ENCODE measurements at places on chromosomes 6 and 20.

DNA sequence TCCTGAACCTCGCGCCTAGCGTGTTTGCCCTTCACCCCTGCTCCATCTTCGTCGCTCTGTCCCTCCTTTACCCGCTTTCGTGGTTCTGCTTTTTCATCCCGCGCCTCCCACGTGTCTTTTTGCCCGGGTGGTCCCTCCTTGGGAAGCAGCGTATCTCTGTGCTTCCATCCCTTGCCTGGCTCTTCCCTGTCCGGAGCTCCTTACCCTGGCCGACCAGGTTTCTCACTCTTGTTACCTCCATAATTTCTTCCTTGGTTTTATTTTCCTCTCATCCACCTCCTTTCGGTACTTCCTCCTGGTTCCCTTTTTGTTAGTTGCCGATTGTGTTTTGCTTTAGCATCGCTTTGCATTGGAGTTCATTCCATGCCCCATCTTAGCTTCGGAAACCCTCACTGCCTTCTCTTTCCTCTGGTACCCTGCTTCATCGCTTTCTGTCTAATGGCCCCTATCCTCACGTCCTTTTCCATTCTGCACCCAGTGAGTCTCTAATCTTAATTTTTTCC lies 735 bp downstream of the FAM135A start:
- DNase-seq, result no peak

DNA sequence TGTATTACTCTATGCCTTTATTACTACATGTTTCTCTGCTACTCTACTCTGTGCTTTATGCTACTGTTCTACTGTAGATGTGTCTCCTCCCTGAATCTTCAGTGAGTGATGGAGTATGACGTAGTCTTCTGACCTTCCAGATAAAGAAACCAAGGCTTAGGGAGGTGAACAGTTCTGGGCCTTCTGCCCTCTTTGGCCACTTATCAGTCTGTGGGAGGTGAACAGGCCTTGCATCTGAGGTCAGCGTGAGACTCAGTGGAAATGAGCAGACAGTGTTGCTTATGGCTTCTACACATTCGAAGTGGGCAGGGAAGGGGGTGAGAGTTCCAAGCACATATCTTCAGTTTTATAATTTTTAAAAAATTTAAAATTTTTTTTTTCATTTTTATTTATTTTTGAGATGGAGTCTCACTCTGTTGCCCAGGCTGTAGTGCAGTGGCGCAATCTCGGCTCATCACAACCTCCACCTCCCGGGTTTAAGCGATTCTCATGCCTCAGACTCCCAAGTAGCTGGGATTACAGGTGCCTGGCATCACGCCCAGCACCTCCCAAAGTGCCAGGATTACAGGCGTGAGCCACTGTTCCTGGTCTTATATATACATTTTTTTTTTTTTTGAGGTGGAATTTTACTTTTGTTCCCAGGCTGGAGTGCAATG lies 24.2 kb downstream of the MYBL2 start:
- no peak for DNase-seq

DNA sequence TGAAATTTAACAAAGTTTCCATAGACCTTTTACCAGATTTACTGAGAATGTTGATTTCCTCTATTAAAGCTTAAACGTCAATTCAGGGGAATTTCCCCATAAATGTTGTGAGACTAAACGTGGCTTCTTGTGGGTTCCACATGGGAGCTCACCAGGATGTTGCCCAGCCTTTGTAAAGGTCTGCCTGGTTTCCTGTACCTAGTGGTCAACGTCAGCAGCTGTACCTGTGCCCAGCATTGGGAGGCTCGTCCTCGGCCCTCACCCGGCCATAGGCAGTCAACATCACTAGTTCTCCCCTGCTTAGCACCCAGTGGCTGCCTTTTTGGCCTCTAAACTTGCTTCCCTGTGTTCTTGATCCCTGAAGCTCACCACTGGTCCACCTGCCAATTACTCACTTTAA lies 22.1 kb upstream of the CD83 start:
- DNase-seq, result no peak

GRCh38 chr6:102223942-102224341 lies 830.4 kb downstream of the GRIK2 start:
- DNase-seq, result no peak

DNA sequence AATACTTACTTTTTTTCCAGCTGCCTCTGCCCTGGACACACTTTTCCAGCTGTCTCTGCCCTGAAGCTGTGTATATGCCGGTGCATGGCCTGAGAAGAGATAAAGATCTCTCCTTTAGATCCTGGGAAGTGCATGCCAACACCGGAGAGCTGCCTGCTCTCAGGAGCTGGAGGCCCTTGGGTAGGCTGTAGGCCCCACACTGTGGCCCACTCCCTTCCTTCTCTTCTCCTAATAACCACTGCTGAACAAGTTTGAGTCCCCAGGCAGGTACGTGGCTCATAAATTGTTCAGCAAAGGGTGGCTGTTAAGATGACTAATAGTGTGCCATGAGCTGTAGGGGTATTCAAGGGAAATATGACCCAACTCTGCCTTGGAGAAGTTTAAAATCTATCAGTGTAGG lies 102.5 kb downstream of the CD24 start:
- DNase-seq, result no peak

- no peak for DNase-seq
These were observed 730.6 kb upstream of the NRSN1 start for GRCh38 chr6:23395381-23395780.

- no peak for DNase-seq
These were observed 23.6 kb upstream of the ECHDC1 start for GRCh38 chr6:127367023-127367375.

DNA sequence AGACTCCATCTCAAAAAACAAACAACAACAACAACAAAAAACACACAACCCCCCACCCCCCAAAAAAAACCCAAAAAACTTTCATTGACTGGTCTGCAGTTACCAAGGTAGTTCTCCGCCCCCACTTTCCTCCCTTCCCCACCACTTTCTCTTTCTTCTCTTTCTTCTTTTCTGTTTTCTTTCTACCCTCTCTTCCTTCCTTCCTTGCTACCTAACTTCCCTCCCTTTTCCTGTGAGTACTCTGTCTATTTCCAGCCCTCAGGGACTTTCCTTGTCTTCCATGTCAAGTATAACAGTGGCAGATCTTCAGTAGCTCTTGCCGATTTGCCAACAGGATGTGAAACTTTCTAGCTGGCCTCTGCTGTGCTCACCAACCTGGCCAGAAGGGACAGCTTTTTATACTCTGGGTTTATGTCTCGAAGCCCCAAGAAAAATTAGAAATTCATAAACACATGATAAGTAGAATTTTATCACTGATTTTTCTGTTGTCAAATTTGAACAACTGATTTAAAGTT lies 399.5 kb downstream of the QKI start:
- no peak for DNase-seq

GRCh38 chr6:34129753-34130152 lies 16.1 kb downstream of the GRM4 start:
- no peak for DNase-seq

- DNase-seq, result no peak
These were observed 421.4 kb upstream of the ID4 start for GRCh38 chr6:19415605-19416326.

- no peak for DNase-seq
These were observed 284.2 kb downstream of the LRFN2 start for GRCh38 chr6:40302856-40303454.

DNA sequence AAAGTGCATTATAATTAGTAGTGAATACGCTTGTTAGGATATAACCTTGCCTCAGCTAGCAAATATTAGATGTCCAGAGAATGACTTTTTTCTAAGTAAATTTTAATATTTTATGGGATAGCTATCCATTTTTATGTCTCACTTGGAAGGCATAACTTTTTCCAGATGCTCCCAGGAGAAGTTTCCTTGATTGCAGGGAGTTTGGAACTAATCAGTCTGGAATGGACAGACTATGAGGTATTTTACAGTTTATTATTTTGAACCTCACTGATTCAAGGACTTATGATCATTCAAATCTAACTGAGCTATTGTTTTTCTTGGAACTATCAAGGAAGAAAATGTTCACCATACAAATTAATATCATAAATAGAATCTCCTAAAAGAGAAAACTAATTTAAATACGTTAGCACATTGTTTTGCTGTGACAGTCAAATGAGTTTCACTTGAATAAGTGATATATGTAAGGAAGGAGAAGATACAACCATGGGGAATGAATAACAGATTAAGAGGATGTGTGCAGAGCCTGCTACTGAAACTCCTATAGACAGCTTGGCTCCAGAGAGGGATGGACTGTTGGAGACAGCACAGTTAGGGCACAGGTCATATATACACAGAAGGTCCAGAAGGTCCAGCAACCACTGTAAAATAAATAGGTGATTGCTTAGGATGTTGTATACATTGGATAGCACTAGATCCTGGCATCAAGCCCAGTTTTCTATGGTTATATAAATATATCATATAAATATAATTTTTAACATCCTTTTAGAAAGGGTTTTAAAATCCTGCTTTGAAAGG lies 20.6 kb upstream of the LCA5 start:
- DNase-seq, result no peak

- no peak for DNase-seq
These were observed 470 bp downstream of the AGER start for GRCh38 chr6:32183483-32184083.

GRCh38 chr6:160661216-160661615 lies 2.9 kb downstream of the LPA start:
- DNase-seq, result no peak

GRCh38 chr20:49896204-49896603 lies 19.1 kb downstream of the SPATA2 start:
- no peak for DNase-seq

DNA sequence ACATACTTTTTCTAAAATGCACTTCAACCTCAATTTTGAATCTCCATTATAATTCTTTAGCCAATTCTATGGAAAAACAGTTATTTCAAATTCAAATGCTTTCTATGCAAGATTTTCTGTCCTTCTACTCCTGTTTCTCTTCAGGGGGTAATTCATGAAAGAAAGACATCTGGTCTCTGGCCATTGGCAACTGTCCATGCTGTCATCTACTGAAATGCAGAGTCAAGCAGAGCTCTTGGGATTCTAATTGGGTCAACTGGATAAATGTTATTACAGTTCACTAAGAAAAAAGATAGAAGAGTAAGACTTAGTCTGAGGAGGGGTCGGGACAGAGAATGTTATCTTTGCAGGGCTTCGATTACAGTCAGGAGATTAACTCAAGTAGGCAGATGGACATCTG lies 22.0 kb upstream of the BMP5 start:
- no peak for DNase-seq

GRCh38 chr6:3088446-3088845 lies 20.2 kb downstream of the RIPK1 start:
- DNase-seq, result no peak

DNA sequence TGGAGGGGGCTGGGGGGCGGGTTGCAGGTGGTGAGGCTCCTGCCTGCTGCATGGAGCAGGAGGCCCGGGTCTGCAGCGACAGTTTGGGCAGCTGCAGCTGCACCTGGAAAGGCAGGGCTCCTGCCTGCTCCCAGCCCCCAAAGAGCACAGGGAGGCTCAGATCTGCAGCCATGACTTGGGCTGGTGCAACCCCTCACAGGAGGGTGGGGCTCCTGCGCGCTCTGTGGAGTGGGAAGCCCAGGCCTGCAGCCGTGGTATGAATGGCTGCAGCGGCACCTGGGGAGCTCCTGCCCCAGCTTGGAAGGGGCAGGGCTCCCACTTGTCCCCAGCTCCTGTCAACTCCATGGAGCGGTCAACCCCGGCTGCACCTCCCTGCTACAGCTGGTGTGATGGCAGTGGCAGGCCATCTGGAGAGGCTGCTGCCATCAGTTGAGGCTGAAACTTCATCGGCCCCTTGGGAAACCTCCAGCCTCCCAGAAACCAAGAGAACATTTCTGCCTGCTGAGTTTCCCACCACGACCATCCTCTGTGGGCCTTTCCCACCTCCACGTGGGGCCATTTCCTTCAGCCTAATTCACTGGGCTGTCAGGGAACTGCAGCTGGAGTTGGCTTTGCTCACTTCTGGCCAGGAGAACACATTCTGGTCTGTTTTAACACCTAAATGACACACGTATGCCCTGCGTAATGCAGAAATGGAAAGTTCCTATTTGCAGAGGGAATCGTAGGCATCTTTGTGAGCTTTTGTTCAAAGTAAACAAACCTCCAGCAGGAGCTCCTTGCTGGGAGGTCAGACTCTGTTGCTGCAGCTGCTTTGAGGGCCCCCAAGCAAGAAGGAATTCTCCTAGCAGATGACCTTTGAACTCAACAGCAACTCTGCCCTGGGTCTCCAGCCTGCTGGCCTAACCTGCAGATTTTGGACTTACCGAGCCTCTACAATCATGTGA lies 429.0 kb downstream of the PREX1 start:
- DNase-seq, result no peak

DNA sequence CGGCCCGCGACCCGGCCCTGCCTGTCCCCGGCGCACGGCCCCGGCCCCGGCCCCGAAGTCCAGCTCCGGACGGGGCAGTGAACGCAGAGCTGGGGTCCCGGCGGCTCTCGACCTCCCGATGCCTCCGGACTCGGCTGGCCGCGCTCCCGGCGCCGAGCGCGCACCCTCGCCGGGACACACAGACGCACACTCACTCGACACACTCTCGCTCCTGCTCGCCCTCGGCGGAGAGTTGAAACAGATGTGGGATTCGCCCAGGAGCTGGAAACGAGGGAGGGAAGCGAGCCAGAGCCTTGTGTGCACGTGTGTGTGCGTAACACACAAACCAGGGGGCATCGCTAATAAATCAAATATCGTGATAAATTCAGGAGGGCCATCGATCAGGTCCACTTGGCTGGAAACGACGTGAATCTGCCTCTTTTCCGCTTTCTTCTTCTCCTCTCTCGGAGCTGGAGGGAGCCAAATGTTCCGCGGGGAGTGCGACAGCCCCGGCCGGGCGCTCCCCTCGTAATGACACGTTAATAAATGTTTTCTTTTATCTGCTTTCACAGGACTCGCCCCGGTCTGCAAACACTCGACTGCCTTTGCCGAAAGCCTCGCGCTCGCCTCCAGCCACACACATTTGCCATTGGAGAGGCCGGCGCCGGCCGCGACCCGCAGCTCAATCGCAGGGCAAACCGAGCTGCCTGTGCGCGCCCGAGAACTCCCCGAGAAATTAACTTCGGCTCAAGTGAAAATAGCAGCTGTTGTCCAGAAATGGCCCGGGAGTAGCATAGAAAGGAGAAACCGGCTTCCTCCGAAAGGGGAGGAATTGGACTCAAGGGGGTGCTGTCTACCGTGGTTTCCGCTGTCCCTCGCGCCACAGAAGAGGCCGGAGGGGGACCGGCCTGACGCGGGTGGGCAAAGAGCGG lies 828 bp upstream of the SULF2 start:
- peak; percentile 79 for DNase-seq

DNA sequence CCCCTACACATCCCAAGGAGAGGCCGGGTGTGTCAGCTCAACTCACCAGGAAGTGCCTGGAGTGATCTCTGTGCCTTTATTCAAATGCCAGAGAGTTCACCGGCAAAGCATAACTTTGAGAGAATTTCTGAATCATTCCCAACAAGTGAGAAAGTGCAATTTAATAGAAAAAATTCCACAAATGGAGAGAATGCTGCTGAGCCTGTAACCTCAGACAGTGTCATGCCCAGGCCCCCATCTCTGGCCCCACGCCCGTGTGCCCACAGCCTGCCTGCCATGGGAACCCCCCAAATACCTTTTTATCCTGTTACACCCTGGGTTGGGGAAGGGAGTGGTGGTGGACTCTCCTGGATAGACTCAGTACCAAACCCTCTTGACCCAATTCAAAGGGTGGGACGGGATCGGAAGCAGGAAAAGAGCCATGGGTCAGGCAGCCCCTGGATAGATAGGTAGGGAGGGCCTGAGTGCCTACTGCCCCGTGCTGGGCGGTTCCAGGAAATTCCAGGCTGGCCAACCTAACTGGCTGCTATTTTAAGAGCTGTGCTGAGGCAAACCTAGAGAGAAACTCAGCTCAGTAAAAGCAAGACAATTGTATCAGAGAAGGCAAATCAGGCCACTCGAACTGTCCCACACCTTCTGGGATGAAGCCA lies 179.0 kb upstream of the FOXA2 start:
- DNase-seq, result no peak

GRCh38 chr6:121614115-121614514 lies 178.7 kb downstream of the GJA1 start:
- DNase-seq, result no peak

- no peak for DNase-seq
These were observed 8.0 kb upstream of the UBE2J1 start for GRCh38 chr6:89360415-89360999.

Data from urinary bladder (tissue), 4 donors.